H1 (cell line): ENCODE measurements at places on chromosomes 7 and 10.

GRCh38 chr7:135160098-135160857 is 10.2 kb downstream of the CYREN start:
- no peak for DNase-seq

DNA sequence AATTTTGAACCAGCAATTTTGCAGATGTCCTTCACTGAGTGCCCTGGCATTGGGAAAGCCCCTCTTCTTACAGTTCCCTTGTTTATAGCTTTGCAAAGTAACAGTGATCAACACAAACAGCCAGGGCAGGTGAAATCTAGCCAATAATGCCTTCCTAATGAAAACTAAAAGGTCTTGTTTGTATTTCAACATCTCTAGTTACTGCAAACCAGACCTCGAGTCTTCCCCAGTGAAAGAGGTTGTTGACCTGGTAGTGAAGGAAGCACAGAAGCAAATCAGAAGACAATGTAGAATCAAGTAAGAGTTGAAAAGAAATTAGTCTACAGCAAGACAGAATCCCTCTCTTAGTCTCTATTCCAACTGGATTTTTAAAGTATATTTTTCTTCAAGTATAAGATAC is 231.2 kb downstream of the SNX13 start:
- no peak for DNase-seq

DNA sequence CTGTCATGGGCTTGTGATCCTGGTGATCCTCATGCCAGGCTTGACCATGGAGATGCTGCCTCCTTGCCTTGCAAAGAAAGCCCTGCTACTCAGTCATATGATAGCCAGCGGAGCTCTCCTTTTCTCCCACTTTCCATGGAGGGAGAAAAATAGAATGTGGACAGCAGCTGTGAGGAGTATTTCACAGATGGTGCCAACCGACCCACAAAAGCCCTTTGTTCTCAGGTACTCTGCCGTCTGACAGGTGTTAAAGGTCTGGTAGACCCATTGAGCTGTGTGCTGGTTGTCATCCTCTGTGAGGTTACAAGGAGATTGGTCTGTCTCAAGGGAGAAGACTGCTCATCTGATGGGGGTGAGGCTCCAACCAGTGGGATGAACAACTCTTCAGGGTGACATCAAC is 29.5 kb upstream of the COBL start:
- no peak for DNase-seq

DNA sequence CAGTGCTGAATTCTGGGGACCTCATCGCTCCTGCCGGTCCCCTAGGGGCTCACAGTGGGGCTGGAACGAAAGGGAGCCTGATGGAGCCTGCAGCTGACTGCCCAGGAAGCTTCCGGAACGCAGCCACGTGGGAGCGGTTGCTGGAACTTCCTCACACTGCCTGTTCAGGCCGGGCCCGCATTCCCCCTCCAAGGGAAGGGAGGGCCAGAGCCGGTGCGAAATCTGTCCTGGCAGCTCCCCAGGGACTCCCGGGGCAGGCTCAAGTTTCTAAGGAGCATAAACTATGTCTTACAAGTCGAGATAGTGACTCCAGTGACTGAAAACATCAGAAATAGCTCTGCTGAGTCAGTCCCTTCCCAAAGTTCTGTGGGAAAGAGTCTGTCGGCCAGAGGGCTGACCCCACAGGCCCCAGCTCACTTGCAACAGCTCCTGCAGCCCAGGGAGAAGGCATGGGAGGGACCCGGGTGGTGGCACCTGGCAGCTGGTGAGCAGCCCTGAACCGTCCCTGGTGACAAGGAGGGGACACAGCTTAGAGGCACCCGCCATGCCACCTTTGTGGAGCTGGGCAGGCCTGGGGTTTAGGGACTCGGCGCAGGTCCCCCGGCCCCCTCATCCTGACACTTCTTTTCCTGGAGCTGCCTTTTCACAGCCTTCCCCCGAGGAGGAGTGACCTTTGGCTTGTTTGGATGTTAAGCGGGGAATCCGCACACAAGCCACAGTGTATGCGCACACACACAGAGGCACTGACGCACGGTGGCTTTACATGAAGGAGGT is 47.6 kb downstream of the PDGFA start:
- DNase-seq = no peak

- DNase-seq = no peak
Measured at GRCh38 chr7:2798669-2799068, 45.4 kb downstream of the GNA12 start.

DNA sequence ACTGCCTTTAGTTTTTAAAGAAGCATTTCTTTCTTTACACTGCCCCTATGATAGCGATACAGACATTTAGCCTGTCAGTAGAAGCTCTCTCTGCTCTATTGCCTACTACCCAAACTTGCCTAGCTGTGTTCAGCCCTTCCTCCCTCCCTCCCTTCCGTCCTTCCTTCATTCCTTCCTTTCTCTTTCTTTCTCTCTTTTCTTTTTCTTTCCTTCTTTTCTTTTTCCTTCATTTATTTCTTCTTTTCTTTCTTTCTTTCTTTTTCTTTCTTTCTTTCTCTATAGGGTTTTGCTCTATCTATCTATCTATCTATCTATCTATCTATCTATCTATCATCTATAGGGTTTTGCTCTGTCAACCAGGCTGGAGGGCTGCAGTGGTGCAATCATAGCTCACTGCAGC is 7.1 kb upstream of the ZNF212 start:
- DNase-seq = no peak

- no peak for DNase-seq
Measured at GRCh38 chr10:26700884-26701630, 3.6 kb downstream of the PDSS1 start.

DNA sequence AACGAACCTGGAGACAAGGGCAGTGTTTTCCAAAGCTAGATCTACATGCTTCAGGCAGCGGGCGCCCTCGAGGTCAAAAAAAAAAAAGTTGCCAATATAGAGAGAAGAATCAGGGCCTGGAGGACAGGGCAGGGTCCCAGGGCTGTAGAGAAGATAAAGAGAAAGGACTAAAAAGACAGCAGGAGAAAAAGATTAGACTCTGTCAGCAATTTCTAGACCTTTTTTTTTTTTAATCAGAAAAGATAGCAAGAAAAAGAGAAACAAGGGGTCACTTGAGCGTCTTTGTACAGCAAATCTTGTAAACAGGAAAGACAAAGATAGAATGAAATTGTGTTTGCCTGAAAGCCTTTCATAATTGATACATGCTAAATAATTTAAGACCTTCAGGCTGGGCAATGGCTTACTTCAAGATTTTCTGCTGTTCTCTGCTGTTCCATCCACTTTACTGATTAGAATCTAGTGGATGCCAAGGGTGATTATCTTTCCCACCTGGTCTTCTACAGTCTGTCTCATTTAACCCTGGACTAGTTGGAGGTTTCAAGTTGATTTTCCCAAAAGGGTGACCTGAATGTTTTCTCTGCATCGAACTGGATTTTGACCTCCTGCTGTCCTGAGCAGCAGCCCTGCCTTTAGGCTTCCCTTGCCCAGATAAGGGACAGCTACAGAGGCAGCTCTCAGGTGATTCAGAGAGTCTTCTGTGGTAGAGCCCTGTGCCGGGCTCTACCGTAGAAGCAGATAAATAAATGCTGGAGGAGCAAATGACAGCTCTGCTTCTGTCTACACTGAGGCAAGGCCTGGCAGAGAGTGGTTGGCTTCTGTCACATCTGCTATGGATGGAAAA is 5.1 kb downstream of the LMOD2 start:
- no peak for DNase-seq

- DNase-seq = no peak
Measured at GRCh38 chr7:72058579-72058978, 353.6 kb downstream of the CALN1 start.

- no peak for DNase-seq
Measured at GRCh38 chr7:45884136-45884535, 4.2 kb upstream of the IGFBP1 start.

DNA sequence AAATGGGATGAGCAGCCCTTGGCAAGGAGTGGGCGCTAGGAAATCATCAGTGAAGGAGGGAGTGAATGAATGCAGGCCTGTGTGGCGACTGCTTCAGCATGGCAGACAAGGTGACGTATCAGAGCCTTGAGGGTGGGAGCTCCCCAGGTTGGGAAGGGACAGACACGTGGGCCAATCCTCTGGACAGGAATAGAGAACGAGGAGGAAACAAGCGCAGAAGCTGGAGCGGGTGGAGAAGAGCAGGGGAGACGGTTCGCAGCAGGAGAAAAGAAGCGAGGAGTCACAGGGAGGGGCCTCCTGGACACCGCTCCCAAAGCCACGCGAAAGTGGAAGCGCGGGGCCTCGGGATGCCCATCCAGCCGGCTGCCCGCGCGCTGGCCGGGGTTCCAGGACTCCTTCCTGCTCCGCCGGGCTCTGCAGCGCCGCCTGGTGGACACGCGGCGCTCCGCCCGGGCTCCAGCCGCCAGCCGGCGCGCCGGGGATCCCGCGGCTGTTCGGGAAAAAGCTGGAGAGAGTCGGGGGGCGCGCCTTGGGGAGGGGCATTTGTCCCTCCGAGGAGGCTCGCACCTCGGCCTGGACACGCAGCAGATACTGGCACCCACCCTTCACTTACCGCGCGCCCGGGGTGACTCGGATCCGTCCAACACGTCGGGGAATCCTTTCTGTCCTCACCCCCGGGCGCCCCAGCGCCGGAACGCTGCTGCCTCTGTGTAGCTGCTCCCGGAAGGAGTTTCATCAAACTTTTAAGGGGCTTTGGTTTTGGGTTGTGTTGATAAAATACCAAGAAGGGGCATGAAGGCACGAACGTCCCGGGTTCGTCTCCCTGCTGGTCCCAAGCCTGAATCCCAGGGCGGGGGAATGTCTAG is 6.3 kb downstream of the ZNF503 start:
- DNase-seq = peak; percentile 90

DNA sequence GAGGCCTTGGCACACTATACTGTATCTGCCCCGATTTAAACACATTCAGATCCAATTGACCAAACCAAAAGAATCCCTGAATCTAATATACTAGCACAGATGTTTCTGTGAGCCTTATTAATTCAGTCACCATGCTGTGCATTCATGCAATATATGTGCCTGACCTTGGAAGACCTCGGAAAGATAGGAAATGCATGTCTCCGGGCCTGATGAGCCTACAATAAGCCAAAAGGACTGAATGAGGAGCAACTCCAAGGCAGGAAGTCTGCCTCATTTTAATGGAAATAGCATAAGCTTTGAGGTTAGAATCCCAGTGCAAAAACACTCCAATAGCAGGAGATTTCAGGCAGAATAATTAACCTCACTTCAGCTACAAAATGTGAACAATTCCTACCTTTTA is 316.7 kb downstream of the LRRTM3 start:
- no peak for DNase-seq

DNA sequence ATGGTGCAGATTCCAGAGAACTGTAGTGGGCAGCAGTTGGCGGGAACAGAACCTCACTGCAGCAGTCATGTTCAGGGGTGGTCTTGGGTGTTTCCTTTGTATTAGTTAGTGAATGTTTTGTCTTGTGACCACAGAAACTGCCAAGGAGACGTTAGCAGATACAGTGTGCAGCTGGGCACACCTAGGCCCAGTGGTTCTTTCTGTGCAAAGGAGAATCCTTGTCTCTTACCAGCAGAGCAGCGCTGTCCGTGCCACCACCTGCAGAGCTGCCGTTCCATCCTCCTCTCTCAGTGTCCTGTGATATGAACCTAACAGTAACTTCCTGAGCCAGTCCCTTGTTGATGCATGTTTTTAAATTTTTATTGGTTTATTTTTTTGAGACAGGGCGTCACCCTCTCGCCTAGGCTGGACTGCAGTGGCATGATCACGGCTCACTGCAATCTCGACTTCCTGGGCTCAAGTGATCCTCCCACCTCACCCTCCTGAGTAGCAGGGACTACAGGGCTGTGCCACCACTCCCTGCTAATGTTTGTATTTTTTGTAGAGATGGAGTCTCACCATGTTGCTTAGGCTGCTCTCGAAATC is 60.6 kb downstream of the WDR37 start:
- DNase-seq = no peak

GRCh38 chr10:129799942-129800341 is 164.1 kb downstream of the EBF3 start:
- DNase-seq = no peak

GRCh38 chr7:134856091-134856490 is 76.7 kb downstream of the CALD1 start:
- no peak for DNase-seq

GRCh38 chr7:50092579-50093491 is at the start of gene ZPBP:
TSS of gene ZPBP (minus strand) at chr7:50093246. CDS start at chr7:50093194, 52 bp downstream.
- DNase-seq = no peak

- no peak for DNase-seq
Measured at GRCh38 chr10:73911553-73912004, 647 bp downstream of the PLAU start.

DNA sequence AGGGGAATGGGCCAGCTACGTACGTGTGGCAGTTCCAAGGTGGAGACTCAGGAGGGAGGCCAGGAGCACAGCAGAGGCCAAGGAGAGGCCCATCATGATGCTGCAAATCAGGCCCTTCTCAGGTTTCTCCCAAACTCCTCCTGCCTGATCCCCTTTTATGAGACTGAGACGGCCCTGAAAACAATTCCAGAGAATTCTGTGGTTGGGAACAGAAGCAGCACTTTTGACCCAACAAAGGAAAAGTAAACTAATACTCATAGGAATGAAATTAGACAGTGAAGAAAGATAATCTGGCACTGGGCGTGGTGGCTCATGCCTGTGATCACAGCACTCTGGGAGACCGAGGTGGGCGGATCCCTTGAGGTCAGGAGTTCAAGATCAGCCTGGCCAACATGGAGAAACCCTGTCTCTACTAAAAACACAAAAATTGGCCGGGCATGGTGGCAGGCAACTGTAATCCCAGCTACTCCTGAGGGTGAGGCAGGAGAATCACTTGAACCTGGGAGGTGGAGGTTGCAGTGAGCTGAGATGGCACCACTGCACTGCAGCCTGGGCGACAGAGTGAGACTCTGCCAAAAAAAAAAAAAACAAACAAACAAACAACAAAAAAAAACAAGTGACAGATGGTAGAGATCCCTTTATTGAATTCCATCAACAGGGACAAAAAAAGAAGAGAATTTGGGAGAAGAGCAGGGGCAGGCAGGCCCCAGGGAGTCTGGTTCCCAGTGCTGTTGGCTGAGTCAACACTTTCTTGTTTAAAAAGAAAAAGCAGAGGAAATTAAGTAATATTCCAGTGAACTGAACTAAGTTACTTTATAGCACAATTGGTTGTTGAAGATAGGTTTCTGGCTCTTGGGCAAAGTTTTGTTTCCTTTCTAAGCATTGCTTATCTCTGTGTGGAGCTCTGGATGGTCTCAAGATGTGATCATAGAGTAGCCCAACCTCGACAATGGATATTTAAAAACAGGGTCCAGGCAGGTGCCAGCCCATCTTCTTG is at the start of gene CCL26:
TSS of gene CCL26 (minus strand) at position 131 of the 997 bp plus-strand sequence. CDS start at position 96, 35 bp downstream.
- no peak for DNase-seq

GRCh38 chr10:19788075-19788686 is 28.1 kb upstream of the PLXDC2 start:
- DNase-seq = no peak

- DNase-seq = no peak
Measured at GRCh38 chr7:1857487-1858421, 187.7 kb downstream of the ELFN1 start.

GRCh38 chr10:132516771-132517725 is 20.5 kb upstream of the INPP5A start:
- peak; percentile 82 for DNase-seq

- no peak for DNase-seq
Measured at GRCh38 chr7:134710854-134711624, 64.4 kb downstream of the BPGM start.

- DNase-seq = no peak
Measured at GRCh38 chr10:4074545-4075407, 289.8 kb upstream of the KLF6 start.

GRCh38 chr7:51602376-51602775 is 285.8 kb upstream of the COBL start:
- no peak for DNase-seq

- no peak for DNase-seq
Measured at GRCh38 chr7:128938544-128939074, 882 bp downstream of the IRF5 start.

GRCh38 chr10:116132780-116133399 is 140.1 kb downstream of the GFRA1 start:
- no peak for DNase-seq

GRCh38 chr10:91741356-91741755 is 56.9 kb upstream of the TNKS2 start:
- no peak for DNase-seq
